ENCODE measurements at places on chromosomes 1 and 21. TPM values are rescaled to one million over a fixed set of nuclear protein-coding genes. Genes with fewer than 3 reads are reported as not detected.

DNA sequence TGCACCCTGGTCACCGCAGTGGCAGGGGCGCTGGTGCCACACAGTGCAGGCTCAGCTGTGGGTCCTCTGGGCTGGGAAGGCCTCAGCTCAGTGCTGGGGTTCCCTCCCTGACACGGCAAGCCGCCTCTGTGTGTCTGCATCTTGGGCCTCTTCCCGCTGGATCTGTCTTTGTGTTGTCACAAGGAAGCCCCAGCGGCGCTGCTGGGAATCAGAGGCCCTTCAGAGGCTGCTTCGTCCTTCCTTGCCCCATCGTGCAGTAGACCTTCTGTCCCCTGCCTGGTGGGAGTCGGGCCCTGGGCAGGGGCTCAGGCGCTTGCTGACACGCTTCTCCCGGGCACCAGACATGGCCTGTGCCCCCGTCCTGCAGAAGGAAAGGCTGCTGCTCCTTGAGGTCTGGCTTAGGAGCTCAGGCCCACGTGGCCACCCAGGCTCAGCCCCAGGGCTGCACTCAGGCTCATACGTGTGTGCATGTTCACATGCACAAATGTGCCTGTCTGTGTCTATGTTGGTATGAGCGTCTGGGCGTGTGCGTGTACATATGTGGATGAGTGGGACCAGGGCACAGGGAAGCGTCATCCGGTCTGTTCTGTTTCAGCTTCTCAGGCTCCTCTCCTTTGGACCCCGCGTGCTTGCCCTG lies 24.3 kb upstream of the DIP2A start:
- DNase-seq = no peak

- DNase-seq = no peak
Observed at GRCh38 chr1:169779150-169779549, 15.6 kb downstream of the METTL18 start.

DNA sequence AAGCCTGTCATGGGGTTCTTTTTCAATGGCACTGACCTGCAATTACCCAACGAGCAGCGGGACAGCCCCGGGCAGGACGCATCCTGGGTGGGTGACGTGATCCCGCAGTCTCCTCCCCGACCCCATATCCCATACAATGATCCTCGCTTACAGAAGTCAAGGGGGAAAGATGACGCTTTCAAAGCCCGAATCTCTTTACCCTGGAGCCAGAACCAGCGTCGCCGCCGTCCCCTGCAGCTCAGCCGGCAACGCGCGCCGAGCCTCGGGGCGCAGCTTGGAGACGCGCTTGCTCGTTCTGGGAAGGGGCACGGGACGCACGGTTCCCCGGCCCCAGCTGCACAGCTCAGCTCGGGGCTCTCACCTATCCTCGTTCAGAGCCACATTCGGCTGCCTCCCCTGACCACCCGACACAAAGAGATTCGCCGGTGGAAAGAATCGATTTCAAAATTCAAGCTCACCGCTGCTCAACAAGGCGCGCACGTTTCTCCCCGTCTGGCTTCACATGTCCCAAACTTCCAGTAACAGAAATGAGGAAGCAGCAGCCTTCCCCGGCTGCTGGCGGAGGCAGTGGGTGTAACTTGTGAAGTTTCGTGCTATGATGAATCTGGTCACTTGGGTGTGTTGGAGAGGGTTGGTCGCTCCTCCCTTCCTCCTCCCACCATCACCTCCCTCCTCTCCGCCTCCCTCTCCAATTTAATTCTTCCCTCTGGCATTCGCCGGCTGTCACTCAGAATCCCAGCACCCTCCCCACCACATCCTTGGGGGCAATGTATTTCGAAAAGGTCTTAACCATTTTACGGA lies at the start of gene TIAM1:
TSS of gene TIAM1 (minus strand) at position 582 of the 801 bp plus-strand sequence. CDS start 77,289 bp downstream, outside the sequence.
- no peak for DNase-seq

DNA sequence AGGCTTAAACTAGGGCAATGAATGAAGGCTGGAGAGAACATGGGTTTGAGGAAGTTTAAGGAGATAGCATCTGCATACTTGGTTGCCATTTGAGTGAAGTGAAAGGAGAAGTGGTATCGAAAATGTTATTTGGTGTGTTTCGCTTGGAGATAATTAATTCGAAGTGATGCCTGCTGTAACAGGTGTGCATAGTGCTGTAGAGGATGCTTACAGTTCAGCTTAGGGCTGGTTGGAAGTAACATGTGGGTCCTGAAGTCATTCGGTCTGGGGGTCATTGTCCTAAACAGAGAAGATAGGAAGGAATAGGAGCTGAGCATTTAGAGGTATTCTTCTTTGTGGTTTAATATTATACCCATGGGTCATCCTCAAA lies 301 bp upstream of the NUDT17 start:
- DNase-seq = no peak

DNA sequence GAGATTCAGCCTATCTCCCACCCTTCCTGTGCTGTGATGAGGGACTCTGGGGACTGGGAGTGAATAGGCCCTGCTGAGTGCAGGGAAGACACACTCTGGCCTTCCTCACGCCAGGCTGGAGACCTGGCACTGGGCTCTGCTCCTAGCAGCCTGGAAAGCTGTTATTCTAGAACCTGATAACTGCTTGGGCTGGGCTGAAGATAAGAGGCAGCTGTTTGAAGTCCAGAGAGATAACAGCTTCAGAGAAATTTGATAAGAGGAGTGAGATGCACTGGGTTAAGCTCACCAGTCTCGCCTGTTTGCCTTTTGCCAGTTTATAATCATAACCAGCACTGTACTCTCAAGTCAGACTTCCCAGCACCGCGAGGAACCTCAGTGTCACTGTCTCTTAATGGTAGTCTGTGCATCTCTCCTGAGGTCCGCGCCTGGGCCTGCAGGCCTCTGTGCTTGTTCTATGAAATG lies 46.6 kb upstream of the GPR37L1 start:
- no peak for DNase-seq

- no peak for DNase-seq
Observed at GRCh38 chr1:61604261-61604660, 120.7 kb downstream of the TM2D1 start.

DNA sequence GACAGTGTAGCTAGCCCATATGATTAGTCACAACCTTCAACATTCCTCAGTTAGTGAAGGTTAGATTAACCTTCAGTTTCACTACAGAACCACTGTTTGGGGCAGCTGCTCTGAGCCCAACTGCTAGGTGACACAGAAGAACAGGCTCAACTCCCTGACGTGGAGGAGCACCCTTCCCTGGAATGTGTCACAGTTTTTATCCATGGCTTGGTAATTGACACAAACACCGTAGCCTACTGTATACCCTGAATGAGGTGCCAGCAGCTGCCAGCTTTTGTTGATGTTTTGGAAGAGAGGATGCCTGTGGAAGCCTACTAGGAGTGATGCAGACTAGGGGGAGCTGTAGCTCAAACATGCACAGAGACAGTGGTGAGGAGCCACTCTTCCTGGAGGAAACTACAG lies 56.6 kb upstream of the CR2 start:
- DNase-seq = no peak

DNA sequence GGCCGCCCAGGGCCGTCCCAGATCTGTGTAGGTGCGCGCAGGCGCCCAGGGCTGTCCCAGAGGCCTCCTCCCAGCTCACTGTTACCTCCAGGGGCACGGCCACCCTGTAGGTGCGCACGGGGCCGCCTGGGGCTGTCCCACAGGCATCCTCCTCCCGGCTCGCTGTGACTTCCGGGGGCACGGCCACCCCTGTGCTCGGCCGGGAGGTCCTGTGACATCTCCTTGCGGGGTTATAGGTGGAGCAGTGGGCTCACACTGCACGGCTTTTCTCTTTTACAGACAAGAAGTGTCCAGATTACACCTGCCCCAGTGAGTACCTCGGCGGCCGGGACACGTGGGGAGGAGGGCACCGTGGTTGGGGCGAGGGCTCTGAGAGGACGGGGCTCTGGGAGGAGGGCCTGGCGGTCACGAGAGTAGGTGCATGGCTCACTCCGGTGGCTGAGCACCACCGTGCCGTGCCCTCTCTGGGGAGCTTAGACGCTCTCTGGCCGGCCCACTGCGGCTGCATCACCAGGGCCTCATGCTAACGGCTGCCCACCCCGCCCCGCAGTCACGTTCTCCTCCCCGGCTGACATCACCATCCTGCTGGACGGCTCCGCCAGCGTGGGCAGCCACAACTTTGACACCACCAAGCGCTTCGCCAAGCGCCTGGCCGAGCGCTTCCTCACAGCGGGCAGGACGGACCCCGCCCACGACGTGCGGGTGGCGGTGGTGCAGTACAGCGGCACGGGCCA lies 21.4 kb downstream of the COL6A1 start:
- DNase-seq = no peak

DNA sequence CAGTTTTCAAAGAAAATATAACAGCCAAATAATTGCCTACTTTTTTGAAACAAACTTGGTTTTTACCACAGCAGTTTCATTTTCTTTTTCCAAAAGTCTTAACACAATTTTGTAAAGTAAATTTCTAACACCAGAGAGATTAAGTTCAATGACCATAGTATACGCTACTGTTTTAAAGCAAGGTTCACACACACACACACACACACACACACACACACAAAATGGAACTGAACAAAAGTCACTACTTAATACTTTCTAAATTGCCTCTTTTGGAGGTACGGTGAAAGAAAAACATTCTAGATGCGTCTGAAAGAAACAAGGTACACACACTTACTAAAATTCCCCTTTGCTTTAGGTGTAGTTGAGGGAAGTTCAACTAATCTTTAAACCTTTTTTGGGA lies 30.1 kb downstream of the C21orf91 start:
- no peak for DNase-seq

GRCh38 chr1:192615055-192615454 lies 20.9 kb upstream of the RGS13 start:
- DNase-seq = no peak

DNA sequence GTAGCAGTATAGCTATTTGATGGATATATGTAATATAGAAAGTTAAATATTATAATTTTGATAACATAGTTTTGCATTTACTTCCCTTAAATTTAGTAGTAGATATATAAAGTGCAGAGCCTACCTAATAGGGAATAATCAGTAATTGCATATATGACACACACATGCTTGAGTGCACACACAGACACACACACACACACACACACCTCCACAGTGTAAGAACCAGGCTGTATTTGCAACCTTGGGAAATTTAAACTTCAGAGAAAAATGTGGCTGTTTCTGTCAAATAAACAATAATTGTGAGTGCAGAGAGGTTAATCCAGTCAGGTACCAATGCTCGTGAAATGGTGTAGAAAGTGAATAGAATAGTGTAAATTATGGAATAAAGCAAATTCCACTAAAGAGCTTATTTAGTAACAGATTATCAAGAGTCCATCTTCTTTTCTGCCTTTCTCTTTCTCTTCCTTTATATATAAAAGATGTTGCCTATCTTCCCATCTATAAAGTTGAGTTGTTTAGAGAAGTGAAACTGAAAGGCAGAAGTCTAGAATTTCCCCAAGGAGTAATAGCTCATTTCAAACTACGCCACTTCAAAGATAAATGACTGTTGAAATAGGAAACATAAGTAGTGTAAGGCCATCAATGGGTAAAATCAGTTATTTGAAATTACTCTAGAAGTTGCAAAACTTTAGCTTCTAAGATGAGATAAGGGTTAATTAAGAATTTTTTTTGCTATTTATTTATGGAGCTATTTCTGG lies 273.7 kb downstream of the SRGAP2C start:
- no peak for DNase-seq

GRCh38 chr21:23986214-23986613 lies 1621.1 kb downstream of the MRPL39 start:
- DNase-seq = no peak

GRCh38 chr1:113652771-113653170 lies 106.5 kb downstream of the PHTF1 start:
- DNase-seq = no peak

GRCh38 chr1:5390504-5390903 lies 601.7 kb downstream of the NPHP4 start:
- no peak for DNase-seq

GRCh38 chr1:207698822-207699483 lies 52.9 kb upstream of the CD46 start:
- no peak for DNase-seq

- DNase-seq = no peak
Observed at GRCh38 chr1:245776139-245776538, 621.4 kb downstream of the KIF26B start.

DNA sequence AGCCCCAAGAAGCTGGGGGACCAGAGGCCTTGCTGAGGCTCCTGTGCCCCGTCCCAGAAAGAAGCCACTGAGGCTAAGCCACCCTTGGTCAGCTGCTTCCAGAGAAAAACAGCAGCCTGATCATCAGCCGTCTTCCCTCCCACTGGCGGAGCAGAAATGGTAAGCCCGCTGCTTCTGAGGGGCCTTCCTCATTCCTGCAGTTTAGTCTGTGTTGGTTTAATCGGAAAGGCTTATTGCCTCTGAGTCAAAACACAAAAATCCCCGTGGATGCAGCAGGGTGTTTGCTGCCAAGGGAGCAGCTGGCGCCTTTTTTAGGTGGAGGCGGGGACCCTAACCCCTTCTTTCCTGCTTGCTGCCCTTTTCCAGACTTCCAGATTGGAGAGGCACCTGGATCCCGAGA lies 33.9 kb downstream of the SPSB1 start:
- DNase-seq = no peak

- no peak for DNase-seq
Observed at GRCh38 chr21:17003763-17004373, 509.0 kb upstream of the CXADR start.

DNA sequence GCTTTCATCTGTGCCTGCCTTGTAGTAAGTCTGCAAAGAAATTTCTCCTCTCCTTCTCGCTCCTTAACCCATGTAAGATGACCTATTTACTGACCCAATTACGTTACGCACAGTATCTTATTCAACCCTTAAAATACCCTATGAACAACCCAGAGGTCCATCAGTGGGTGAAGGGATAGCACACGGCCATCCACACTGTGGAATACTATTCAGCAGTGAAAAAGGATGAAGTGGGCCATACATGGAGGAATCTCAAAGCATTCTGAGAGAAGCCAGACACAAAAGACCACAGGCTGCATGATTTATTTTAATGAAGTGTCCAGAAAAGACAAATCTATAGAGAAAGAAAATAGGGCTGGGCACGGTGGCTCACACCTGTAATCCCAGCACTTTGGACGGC lies 23.8 kb upstream of the RSPO1 start:
- DNase-seq = no peak

GRCh38 chr1:21621051-21621450 lies 48.1 kb downstream of the RAP1GAP start:
- DNase-seq = no peak

GRCh38 chr1:11806307-11806936 lies 431 bp downstream of the CLCN6 start:
- DNase-seq = no peak

GRCh38 chr1:157723157-157723556 lies 22.6 kb upstream of the FCRL3 start:
- no peak for DNase-seq

GRCh38 chr1:214438530-214438929 lies 112.9 kb downstream of the PTPN14 start:
- DNase-seq = no peak

Gene FCAMR
- total RNA-seq = not detected

Gene HRNR
- not detected for total RNA-seq

Gene SELENON
- 68.7 TPM for total RNA-seq

Gene CNR2
- total RNA-seq = not detected

Gene KLHDC9
- total RNA-seq = 14.1 TPM

Gene KRTAP21-2
- total RNA-seq = not detected

Gene LYPD8
- not detected for total RNA-seq

Gene LRRC53
- total RNA-seq = not detected

Gene FCRL1
- total RNA-seq = not detected

Gene MMP23B
- 6.8 TPM for total RNA-seq

Gene PMVK
- total RNA-seq = 30.3 TPM

Data from type B pancreatic cell (in vitro differentiated cells).